ENCODE measurements at places on chromosomes 2 and 18. TPM values are rescaled to one million over a fixed set of nuclear protein-coding genes. Genes with fewer than 3 reads are reported as not detected.
A peak's percentile ranks its signal among the peaks of the same experiment; 100 is the strongest.

DNA sequence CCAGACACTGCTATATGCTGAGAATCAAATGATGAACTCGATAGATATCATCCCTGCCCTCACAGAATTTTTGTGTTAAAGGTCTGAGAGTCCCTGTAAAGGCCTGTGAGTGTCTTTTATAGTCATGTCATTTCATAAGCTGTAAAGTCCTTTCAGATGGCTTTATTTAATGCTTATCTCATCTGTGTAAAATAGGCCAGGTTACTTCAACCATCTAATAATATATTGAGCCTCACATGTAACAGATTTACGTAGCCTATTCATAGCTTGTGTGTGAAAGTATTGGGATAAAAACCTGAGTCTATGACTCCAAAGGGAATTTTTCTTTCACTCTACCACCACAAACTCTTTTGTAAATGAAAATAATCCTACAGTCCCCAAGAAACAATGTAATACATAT lies 672.0 kb upstream of the SYT4 start:
- no peak for DNase-seq

DNA sequence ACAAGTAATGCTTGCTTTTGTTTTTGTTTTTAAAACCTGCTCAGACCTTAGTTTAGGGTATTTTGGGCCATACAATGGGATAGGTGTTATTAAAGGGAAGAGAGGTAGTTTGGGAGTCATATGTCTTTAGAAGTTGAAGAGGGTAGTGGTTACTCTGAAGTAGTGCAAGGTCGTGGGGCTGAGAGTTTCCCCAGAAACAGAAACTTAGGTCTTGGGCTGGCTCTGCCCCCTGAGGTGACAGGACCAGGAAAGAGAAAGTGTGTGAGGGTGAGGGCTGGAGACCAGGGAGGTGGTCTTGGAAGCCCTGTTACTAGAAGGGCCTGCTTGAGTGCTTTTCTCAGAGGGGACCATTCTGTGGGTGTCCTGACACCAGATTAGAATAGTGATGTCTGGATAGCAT lies 500.5 kb upstream of the SPHKAP start:
- DNase-seq = no peak

GRCh38 chr2:86700690-86701089 lies 19.4 kb upstream of the RMND5A start:
- no peak for DNase-seq

DNA sequence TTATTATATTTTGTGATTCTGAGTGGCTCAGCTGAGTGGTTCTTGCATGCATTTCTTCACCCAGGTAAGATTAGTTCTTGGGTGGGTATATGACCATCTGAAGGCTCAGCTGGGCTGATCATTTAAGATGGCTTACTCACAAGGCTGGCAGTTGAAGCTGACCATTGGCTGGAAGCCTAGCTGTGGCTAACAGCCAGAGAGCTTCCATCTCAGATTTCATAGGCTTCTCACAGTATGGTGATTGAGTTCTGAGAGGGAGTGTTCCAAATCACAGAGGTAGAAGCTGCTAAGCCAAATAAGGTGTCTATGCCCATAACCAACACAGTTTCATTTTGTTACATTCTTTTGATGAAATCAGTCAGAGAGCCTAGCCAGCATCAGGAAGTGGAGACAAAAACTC lies 117.4 kb upstream of the RPRM start:
- DNase-seq = peak; percentile 53

- DNase-seq = no peak
Measured at GRCh38 chr2:5587766-5588165, 104.4 kb upstream of the SOX11 start.

- no peak for DNase-seq
Measured at GRCh38 chr2:66103581-66103980, 331.3 kb upstream of the MEIS1 start.

DNA sequence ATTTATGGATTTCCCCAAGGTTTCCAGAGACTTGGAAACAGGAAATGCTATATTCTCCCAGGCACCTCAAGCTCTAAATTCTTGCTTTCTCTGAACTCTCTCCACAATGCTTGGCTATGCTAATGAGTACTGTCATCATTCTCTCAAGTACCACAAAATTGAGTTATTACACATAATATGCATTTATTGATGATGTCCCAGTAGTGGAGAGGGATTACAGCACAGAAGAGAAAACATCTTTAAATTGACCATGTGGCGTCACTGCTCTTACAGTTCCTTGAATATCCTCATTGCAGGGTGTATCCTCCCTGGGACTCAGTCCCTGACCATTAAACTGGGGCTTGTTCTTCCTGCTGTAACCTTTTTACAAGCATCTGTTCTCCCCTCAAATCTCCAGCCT lies 681.1 kb upstream of the FANCL start:
- no peak for DNase-seq

GRCh38 chr2:30394096-30394495 lies 53.0 kb upstream of the LCLAT1 start:
- no peak for DNase-seq

GRCh38 chr18:48941672-48942071 lies 9.1 kb downstream of the SMAD7 start:
- DNase-seq = no peak

DNA sequence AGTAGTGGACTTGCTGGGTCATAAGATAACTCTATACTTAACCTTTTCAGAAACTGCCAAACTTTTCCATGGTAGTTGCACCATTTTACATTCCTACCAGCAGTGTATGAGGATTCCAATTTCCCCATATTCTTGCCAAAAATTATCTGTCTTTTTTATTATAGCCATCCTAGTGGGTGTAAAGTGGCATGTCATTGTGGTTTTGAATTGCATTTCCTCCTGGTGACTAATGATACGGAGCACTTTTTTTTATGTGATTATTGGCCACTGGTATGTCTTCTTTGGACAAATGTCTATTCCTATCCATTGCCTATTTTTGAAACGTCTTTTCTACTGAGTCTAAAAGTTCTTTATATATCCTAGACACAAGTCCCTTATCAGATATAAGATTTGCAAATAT lies 44.3 kb downstream of the CACNB4 start:
- DNase-seq = no peak

Gene POTEF
- polyA plus RNA-seq = not detected

Gene DNAJC5G
- not detected for polyA plus RNA-seq

Gene DCDC2C
- polyA plus RNA-seq = not detected
